Natural killer cell treated with Interleukin-12 subunit alpha and Interleukin-12 subunit beta and Interleukin-15 and Interleukin-18, amount 100 ng/mL, for 72 hours (primary cell): ENCODE measurements at places on chromosomes 4 and X. TPM values are rescaled to one million over a fixed set of nuclear protein-coding genes. Genes with fewer than 3 reads are reported as not detected.
A peak's percentile ranks its signal among the peaks of the same experiment; 100 is the strongest.

TCEAL4 gene
- 8.2 TPM for total RNA-seq

RPS6KA6 gene
- not detected for total RNA-seq

TEX13A gene
- not detected for total RNA-seq

FAM184B gene
- total RNA-seq = not detected

EGFL6 gene
- 5.0 TPM for total RNA-seq

DNA sequence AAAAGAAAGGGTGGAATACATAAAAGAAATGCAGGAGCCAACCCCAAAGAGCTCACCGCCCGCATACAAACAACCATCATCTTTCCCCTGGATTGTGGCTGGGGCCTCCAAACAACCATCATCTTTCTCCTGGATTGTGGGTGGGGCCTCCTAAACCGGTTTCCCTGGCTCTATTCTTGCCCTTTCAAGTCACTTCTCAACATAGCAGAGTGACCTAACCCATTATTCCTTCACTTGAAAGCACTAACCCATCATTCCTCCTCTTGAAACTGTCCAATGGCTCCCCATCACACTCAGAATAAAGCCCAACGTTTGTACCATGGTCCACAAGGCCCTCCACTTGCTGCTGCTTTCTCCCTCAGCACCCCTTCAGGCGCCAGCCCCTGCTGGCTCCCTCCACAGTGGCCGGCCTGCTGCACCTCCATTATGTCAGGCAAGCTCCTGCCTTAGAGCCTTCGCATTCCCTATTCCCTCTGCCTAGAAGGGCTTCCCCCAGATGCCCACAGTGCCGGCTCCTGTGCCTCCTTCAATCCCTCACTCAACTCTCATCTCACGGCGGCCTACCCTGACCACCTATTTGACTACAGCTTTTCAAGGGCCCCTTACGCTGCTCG is 24.1 kb downstream of the SMIM43 start:
- H3K27me3 ChIP-seq = peaks cover 25% of the 10 kb centered on the region
- no peak overlapping the region for H3K27ac ChIP-seq
- H3K36me3 ChIP-seq = no peaks in the 10 kb centered on the region
- H3K4me3 ChIP-seq = no peak overlapping the region
- no peak for DNase-seq
- H3K4me1 ChIP-seq = no peaks in the 10 kb centered on the region

DNA sequence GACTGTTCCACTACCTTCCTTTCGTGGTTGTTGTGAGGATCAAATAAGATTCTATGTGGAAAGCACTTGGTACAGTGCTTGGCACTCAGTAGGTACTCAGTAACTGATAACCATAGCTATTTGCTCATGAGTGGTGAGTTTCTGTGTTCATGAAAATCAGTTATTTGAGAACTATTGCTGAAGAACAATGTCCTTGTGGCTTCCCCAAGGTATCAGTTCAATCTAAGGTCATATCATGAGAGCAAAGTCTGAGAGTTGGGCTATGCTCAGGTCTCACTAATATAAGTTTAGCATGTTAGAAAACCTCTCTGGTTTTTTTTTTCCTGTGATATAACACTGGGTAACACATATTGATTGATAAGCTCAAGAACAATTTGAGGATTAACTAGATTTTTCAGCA is 147.8 kb downstream of the GRIA3 start:
- H3K4me1 ChIP-seq = no peaks in the 10 kb centered on the region
- no peak overlapping the region for H3K27ac ChIP-seq
- no peak for DNase-seq
- H3K36me3 ChIP-seq = no peaks in the 10 kb centered on the region
- no peak overlapping the region for H3K4me3 ChIP-seq

DNA sequence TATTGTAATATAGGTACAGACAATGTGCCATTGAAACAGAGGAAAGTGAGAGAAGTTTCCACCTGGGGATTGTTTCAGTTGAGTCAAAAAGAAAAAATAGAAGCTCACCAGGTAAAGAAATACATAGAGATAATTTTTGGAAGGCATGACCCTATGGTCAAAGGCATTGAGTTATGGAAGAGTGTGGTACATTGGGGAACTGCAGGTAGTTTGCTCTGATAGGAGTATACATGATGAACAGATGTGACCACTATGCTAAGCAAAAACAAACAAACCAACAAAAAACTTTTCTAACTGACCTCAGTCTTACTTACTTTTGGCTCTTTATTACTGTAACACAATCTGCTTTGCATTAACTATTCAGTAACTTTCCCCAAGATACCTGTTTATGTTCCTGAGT is 85.9 kb downstream of the UGT8 start:
- no peak overlapping the region for H3K27ac ChIP-seq
- H3K4me1 ChIP-seq = no peaks in the 10 kb centered on the region
- no peak overlapping the region for H3K4me3 ChIP-seq

- DNase-seq = no peak
- peak overlapping the region; percentile 40 for H3K27ac ChIP-seq
- no peaks in the 10 kb centered on the region for H3K4me1 ChIP-seq
- no peaks in the 10 kb centered on the region for H3K27me3 ChIP-seq
- no peak overlapping the region for H3K4me3 ChIP-seq
- H3K36me3 ChIP-seq = no peaks in the 10 kb centered on the region
These were observed 263.6 kb downstream of the PTTG2 start for GRCh38 chr4:38223782-38224236.

DNA sequence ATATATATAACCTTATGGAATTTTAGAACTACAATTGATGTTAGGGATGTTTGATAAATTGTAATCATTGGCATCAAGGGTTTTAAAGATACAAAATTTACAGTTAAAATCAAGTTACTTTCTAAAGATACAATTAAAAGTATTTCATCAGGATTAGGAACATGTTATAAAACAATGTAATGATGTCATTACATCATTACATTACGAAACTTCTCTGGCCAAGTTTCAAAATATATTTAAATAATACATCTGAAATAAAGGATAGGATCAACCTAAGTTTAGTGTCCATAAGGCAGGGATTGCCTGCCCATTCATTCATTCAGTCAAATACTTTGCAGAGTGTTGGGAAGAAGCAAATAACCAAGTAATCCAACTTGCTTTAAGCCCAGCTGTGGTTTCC is 75.1 kb downstream of the TENM3 start:
- peaks cover 3% of the 10 kb centered on the region for H3K4me1 ChIP-seq
- H3K27me3 ChIP-seq = no peaks in the 10 kb centered on the region
- peaks cover 11% of the 10 kb centered on the region for H3K36me3 ChIP-seq
- H3K27ac ChIP-seq = no peak overlapping the region
- no peak overlapping the region for H3K4me3 ChIP-seq
- DNase-seq = no peak

GRCh38 chr4:154335588-154335987 is 156.0 kb downstream of the DCHS2 start:
- H3K4me3 ChIP-seq = no peak overlapping the region
- no peaks in the 10 kb centered on the region for H3K27me3 ChIP-seq
- H3K4me1 ChIP-seq = no peaks in the 10 kb centered on the region

DNA sequence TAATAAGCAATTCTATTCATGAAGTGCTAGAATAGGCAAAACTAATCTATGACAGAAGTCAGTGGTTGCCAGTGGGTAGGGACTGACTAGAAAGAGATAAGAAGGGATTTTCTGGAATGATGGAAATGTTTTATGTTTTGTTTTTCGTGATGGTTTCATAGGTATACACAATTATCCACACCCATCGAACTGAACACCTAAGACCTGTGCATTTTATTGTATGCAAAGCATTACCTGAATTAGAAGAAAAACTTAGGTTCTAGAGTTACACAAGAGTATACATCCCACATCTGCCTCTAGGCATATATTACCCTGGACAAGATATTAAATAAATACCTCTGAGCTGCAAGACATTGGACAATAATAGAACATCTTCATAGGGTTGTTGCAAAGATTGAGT is 205.2 kb downstream of the SOWAHB start:
- no peaks in the 10 kb centered on the region for H3K36me3 ChIP-seq
- peaks cover 26% of the 10 kb centered on the region for H3K27me3 ChIP-seq
- DNase-seq = no peak
- H3K4me1 ChIP-seq = peaks cover 9% of the 10 kb centered on the region

GRCh38 chr4:8101213-8102075 is 57.2 kb downstream of the ABLIM2 start:
- no peaks in the 10 kb centered on the region for H3K36me3 ChIP-seq
- peaks cover 5% of the 10 kb centered on the region for H3K27me3 ChIP-seq
- no peak overlapping the region for H3K4me3 ChIP-seq
- no peaks in the 10 kb centered on the region for H3K4me1 ChIP-seq

- H3K36me3 ChIP-seq = no peaks in the 10 kb centered on the region
- DNase-seq = no peak
- no peaks in the 10 kb centered on the region for H3K27me3 ChIP-seq
- peak overlapping the region; percentile 86 for H3K4me3 ChIP-seq
- peak overlapping the region; percentile 98 for H3K27ac ChIP-seq
These were observed 95.4 kb upstream of the ENPP6 start for GRCh38 chr4:184313058-184313581.

GRCh38 chrX:8879750-8880149 is 78.6 kb upstream of the FAM9A start:
- H3K4me3 ChIP-seq = no peak overlapping the region
- no peak for DNase-seq
- no peaks in the 10 kb centered on the region for H3K36me3 ChIP-seq
- H3K27me3 ChIP-seq = peaks cover 14% of the 10 kb centered on the region
